ENCODE measurements at places on chromosomes 7 and 10. TPM values are rescaled to one million over a fixed set of nuclear protein-coding genes. Genes with fewer than 3 reads are reported as not detected.

DNA sequence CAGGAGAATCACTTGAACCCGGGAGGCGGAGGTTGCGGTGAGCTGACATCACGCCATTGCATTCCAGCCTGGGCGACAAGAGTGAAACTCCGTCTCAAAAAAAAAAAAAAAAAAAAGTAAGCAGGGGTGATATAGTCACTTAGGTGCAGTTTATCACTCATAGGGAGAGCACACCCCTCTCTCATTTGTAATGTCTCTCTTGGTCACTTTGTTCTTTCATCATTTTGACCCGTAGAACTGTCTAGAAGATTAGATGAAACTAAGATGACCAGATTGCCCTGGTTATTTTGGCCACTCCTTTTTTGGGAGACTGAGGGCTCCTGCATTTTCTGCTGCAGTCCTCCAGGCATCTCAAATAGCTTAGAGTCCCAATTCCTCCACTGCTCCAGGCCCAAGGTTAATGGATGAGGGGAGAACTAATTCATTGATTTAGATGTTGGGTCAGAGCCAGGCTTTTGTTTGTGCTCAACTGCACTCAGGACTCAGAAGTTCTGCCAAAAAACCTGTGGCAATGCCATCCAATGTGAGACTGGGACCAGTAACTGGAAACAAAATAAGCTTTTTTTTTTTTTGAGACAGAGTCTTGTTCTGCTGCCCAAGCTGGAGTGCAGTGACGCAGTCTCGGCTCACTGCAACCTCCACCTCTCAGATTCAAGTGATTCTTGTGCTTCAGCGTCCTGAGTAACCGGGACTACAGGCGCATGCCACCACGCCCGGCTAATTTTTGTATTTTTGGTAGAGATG, 50.0 kb upstream of the CAMK1D start:
- DNase-seq, result no peak

Gene DLG5
- total RNA-seq, result 32.3 TPM

DNA sequence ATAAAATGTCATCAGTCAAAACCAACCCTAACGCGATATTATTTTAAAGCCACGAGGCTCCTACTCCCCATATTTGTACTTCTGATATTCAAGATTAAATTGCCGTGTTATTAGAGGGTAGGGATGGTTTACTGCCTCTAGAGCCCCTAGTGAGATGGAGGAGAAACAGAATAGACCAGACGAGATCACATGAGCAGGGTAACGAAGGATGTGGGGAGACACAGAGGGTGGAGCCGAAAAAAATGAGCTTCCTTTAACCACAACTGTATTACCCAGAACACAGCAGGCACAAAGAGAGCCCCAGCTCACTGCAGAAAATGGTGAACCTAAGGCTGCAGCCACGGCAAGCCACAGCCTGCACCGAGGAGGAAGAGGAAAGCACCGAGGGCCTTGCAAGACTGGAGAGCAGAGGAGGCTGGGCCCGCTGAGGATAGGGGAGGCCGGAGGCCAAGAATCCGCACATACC, 14.3 kb downstream of the ZC3HAV1 start:
- peak; percentile 75 for DNase-seq

Gene SEMA3D
- 20.9 TPM for total RNA-seq

- DNase-seq, result no peak
These were observed 86.2 kb upstream of the DDC start for GRCh38 chr7:50651271-50651989.

DNA sequence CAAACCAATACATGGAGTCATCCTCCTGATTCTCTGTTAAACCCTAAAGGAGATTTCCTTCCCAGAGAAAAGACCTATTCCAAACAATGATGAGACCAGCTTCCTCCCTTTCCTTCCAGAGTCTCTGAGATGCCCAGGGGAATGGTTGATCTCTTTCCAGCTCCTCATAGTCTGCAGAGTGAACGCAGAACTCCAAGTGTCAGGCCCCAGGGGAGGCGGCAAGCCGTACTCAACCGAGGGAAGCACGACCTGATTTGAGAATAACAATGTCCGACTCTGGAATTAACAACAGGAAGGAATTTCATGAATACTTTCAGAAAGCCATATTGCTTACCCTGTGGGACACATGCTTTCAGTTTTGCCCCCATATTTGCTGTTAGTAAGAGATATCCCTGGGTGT, 241.7 kb upstream of the GLI3 start:
- DNase-seq, result no peak

- no peak for DNase-seq
These were observed 14.2 kb upstream of the PRF1 start for GRCh38 chr10:70616761-70617160.

DNA sequence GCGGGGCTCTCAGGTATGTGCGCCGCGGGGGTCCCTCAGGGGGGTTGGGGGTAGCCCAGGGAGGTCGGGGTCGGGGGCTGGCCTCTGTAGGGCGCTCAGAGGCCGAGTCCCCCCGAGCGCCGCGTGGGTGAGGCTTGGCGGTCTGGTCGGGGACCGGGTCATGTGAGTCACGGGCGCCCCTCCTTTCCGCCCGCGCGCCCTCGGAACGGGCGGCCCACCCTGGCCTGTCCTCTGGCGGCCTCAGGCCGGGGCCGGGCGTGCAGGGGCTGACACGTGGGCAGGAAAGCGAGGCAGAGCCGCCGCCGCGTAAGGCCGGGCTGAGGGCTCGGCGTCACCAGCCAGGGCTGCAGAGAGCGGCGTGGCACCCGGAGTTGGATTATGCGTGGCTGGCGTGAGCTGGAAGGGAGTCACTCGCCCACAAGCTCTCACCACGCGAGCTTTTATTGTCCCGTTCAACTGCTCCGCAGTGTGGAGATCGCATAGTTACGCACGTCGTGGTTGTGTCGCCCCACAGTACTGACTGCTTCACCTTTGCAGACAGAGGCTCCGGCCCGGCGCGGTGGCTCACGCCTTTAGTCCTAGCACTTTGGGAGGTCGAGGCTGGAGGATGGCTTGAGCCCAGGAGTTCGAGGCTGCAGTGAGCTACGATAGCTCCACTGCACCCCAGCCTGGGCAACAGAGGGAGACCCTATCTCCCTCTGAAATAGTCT, 385 bp downstream of the SHLD2 start:
- peak; percentile 77 for DNase-seq

Gene EPO
- total RNA-seq, result not detected

Gene TRIM73
- 22.8 TPM for total RNA-seq

DNA sequence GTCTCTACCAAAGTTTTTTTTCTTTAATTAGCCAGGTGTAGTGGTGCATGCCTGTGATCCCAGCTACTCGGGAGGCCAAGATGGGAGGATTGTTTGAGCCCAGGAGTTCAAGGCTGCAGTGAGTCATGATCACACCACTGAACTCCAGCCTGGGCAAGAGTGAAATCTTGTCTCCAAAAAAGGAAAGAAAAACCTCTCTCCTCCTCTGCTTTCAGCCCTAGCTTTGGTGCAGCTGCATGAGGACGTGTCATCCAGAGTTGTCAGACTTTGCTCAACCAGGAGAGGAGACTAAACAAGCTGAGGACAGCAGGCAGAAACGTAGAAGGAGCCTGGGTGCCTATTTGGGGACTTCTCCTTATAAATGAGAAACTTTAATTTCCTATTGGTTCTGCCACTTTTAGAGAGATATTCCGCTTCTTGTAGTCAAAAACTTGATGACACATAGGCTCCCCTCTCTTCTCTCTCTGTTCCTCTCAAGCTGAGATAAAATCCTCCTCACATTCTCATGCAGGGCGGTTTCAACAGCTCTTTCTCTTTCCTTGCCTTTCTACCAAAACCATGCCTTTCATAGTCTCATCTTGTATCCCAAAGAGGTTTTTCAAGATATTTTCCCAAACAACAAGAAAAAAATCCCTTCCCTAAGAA, 205.4 kb downstream of the ARHGAP12 start:
- no peak for DNase-seq

DNA sequence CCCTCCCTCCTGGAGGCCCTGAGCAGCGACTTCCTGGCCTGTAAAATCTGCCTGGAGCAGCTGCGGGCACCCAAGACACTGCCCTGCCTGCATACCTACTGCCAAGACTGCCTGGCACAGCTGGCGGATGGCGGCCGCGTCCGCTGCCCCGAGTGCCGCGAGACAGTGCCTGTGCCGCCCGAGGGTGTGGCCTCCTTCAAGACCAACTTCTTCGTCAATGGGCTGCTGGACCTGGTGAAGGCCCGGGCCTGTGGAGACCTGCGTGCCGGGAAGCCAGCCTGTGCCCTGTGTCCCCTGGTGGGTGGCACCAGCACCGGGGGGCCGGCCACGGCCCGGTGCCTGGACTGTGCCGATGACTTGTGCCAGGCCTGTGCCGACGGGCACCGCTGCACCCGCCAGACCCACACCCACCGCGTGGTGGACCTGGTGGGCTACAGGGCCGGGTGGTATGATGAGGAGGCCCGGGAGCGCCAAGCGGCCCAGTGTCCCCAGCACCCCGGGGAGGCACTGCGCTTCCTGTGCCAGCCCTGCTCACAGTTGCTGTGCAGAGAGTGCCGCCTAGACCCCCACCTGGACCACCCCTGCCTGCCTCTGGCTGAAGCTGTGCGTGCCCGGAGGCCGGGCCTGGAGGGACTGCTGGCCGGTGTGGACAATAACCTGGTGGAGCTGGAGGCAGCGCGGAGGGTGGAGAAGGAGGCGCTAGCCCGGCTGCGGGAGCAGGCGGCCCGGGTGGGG, 2.2 kb downstream of the TRIM56 start:
- DNase-seq, result no peak

Measured in stomach (tissue), 19 donors.